ENCODE measurements at places on chromosomes 11 and 22.

DNA sequence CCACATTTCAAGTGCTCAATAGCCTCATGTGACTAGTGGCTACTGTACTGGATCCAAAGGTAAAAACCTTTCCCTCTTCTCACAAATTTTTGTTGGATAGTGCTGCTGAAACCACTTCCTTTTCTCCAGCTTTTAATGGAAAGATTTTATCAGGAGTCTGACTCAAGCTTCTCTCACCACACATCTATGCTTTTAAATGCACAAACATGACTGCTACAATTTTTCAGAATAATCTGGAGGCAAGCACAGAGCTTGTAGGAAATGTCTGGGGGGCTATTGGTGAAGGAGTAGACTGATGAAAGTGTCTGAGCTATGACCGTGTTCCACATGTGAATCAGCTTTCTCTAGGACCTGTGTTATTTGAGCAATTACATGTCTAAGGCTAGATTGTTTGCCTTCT lies 101.1 kb upstream of the FAT3 start:
- no peak for DNase-seq

- no peak for DNase-seq
Measured at GRCh38 chr11:32435152-32435480, 223 bp downstream of the WT1 start.

- no peak for DNase-seq
Measured at GRCh38 chr22:37278261-37278660, 4.0 kb upstream of the CYTH4 start.

GRCh38 chr11:22521226-22521625 lies 104.4 kb downstream of the FANCF start:
- DNase-seq, result no peak

DNA sequence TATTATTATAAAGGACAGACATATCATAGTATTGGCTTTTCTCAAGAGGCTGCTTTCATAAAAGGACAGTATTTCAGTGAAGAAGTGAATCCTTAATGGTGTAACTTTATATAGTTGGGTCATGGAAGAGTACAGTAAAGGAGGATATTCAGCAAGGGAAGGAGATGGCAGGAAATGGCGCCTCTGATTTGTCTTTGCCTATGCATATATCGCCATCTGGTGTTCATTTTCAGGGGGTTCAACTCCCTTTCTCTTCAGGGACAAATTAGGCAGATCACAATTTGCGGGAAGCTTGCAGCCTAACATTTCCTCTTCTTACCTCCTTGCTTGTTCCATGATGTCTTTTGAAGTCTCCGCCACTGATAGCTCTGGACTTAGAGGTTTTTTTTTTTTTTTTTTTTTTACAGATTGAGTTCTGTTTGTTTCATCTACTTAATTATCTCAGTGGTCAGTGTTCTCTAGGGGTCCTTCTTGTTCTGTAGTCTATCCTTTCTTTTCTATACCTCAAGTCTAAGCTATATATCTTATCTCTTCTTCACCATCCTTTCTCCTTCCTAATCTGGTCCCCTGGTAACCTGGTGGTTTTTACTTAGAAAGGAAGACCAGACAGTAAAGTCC lies 21.8 kb upstream of the RRM1 start:
- peak; percentile 91 for DNase-seq

DNA sequence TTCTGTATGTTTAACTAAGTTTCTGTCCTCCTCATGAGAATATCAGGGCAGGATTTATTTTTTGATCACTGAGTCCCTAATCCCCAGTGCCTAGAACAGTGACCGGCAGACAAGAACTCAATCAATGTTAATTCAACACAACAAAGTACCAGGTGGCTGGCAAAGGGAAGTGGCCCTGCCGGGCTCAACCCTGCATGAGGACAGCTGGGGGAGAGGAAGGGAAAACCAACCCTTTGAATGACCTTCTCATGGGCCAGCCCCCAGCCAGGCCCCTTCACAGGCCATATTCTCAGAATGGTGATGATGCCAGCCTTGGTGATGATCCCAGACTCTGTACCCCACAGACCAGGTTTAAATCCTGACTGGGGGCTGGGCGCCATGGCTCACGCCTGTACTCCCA lies 1.4 kb upstream of the MFNG start:
- DNase-seq, result no peak

GRCh38 chr11:32963721-32964120 lies 52.0 kb upstream of the DEPDC7 start:
- DNase-seq, result no peak

DNA sequence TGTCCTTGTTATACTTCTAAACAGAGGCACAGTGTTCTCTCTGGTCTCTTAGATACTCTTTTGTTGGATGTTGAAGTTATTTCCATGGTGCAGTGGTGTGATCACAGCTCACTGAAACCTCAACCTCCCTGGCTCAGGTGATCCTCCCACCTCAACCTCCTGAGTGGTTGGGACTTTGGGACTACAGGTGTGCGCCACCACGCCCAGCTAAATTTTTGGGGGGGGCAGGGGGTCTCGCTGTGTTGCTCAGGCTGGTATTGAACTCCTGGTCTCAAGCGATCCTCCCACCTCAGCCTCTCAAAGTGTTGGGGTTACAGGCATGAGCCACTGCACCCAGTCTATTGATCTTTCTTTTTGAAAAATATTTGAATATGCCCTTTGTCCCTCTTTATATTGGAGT lies 14.9 kb downstream of the ZNF74 start:
- no peak for DNase-seq

- DNase-seq, result peak; percentile 89
Measured at GRCh38 chr22:46267431-46268279, at the start of gene TTC38. TTC38 (plus strand) TSS chr22:46268008; CDS start chr22:46268040, 32 bp downstream.

DNA sequence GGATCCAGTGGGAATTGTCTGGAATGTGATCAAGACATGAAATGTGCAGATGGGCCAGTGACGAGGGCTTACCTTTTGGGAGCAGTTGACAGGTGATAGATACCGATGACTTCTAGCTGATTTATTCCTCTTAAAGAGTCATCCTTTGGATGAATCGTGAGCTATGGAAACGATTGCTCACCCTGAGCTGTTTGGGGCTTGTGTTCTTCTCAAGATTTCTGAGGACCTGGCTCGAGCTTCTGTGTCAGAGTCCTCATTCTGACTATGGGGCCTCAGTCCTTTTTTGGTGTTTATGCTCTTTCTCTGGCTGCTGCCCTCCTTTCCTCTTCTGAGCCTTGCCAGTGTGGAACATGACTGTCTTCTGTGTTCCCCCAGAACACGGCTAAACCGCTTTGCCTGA lies 11.9 kb upstream of the AMPD3 start:
- no peak for DNase-seq

GRCh38 chr22:48181263-48181955 lies 1419.0 kb downstream of the TBC1D22A start:
- peak; percentile 15 for DNase-seq

GRCh38 chr22:17162731-17163130 lies 3.7 kb upstream of the HDHD5 start:
- DNase-seq, result no peak

- peak; percentile 42 for DNase-seq
Measured at GRCh38 chr11:103055221-103055890, 36.6 kb downstream of the DCUN1D5 start.

- no peak for DNase-seq
Measured at GRCh38 chr11:126344141-126345080, 11.1 kb upstream of the ST3GAL4 start.

- DNase-seq, result no peak
Measured at GRCh38 chr22:50104141-50104544, 14.3 kb downstream of the MOV10L1 start.

GRCh38 chr22:19610518-19611253 lies 86.5 kb upstream of the CLDN5 start:
- no peak for DNase-seq

- no peak for DNase-seq
Measured at GRCh38 chr11:93536101-93536861, 6.9 kb downstream of the SMCO4 start.

- DNase-seq, result peak; percentile 42
Measured at GRCh38 chr11:121870206-121871045, 245.6 kb downstream of the BLID start.

All from Ammon's horn (tissue), 1 donor.